ENCODE measurements at places on chromosomes 1 and 21.
A peak's percentile ranks its signal among the peaks of the same experiment; 100 is the strongest.

DNA sequence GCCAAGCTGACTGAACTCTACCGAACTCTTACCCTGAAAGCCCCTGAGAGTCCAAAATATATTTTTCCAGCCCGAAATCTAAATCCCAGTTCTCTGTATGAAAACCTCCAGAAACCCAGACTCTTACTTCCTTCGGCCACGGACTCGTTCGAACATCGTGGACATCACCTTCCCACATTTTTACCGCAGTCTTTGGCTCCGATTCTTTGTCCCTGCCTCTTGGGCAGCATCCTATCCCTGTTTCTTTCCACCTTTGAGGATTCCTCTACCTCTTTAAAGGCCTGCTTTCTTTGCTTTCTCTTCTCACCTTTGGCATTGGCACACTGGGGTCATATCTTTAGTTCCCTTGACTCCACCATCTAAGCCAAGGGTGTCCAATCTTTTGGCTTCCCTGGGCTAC, 932 bp upstream of the USP24 start:
- peak; percentile 15 for DNase-seq

DNA sequence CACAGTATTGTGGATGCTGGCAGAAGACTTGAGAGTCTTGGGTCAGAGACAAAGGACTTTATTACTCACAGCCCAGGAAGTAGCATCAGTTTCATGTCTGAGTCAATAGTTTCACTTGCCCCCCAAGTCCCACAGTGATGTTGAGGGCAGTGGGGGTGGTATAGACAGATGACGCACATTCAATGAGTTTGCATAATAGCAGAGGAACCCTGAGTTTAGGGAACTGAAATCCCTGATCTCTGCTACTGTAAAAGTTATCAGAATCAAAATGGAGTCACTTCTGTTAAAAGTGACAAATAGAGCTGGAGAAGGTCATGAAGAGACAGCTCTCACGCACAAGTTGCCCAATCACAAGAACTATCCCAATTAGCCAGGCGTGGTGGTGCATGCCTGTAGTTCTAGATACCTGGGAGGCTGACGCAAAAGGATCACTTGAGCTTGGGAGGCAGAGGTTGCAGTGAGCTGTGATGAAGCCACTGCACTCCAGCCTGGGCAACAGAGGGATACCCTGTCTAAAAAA, 11.5 kb upstream of the HCRTR1 start:
- DNase-seq = peak; percentile 60

GRCh38 chr21:33112681-33113080, 42.7 kb downstream of the OLIG1 start:
- DNase-seq = no peak

DNA sequence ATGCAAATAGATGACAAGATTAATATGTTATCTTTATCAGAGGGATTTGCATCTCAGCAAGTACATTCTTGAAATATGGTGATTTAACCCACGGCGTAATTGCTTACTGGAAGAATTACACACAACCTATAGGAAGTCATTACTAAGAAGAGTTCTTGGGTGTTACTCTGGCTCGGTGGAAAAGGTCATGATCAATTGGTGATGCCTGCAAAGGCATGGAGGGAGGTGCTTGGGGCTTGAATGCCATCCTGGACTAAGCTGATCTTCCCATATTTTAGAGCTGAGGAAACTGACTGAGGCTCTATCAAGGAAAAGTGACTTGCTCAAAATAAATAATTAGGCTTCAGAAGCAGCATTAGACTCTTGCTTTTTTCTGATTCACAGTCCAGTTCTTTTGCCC, 137.5 kb upstream of the JUN start:
- DNase-seq = no peak

DNA sequence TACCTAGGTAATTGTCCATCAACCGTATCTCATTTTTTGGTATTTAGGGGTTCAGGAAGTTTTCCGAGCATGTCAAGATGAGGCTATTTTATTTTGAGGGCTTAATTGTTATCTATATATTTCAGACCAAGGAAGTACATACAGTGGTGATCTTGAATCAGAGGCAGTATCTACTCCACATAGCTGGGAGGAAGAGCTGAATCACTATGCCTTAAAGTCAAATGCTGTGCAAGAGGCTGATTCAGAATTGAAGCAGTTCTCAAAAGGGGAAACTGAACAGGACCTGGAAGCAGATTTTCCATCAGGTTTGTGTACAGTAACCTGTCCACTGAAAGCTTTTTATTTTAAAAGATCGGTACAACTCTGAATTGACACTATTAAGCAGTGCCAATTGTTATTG, 130.2 kb downstream of the ZMYM4 start:
- no peak for DNase-seq

GRCh38 chr1:89332461-89332860, 31.4 kb upstream of the GBP6 start:
- DNase-seq = no peak

Data from NAMALWA (cell line).